ENCODE measurements at places on chromosomes 3 and 15. TPM values are rescaled to one million over a fixed set of nuclear protein-coding genes. Genes with fewer than 3 reads are reported as not detected.

Gene TRH
- total RNA-seq = not detected

DNA sequence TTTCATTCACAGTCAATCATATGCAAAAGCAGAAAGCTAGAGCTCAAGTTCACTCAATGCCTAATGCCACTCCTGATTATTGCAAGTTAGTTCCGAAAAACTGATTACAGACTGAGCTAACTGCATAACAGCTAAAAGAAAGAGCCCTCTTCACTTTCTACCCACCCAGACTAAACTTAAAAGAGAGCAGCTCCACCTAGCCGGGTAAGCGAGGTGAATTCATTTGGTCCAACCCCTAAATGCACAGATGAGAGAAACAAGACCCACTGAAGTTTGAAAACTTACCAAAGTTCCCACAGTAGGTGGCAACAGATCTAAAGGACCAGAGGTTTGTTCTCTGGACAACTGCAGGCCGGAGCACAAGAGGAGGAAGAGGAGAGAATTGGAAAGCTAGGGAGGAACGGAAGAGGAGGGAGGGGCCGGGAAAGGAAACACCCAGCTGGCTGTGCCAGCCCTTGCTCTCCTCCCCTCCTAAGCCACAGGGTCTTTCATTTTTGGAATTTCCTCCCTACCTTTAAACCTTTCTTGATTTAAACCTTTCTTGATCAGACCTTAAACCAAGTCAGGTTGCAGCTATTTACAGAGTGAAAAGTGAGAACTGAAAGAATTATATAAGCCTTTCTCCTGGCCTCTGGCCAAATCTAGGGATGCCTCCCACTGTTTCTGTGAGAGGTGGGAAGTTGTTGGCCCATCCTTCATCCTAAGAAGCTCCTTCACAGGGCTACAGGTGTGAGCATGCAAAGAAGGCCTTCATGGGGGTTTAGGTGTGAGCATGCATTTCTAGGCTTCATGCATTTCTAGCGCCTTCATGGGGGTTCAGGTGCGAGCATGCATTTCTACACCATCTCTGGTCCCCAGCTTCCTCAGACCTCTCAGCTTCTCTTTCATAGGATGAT is 114.7 kb upstream of the LMOD3 start:
- no peaks in the 10 kb centered on the region for H3K36me3 ChIP-seq
- H3K27me3 ChIP-seq = no peaks in the 10 kb centered on the region
- H3K4me1 ChIP-seq = peaks cover 27% of the 10 kb centered on the region
- no peak for DNase-seq
- H3K4me3 ChIP-seq = peak overlapping the region; percentile 48
- peak overlapping the region; percentile 55 for H3K27ac ChIP-seq

DNA sequence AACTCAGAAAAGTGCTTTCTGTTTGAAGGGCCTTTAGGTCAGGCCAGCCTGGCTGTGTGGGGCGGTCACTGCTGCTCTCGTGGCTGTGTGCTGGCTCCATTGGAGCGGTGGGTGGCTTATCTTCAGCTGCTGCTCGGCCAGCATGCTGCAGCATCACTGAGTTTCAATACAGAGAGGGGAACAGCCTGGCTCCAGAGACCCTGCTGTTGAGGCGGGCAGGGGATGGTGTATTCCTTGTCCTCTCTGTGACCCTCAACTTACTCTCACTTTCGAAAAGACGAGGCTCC is 248.5 kb upstream of the ONECUT1 start:
- no peaks in the 10 kb centered on the region for H3K4me1 ChIP-seq
- no peak overlapping the region for H3K4me3 ChIP-seq
- DNase-seq = no peak

DNA sequence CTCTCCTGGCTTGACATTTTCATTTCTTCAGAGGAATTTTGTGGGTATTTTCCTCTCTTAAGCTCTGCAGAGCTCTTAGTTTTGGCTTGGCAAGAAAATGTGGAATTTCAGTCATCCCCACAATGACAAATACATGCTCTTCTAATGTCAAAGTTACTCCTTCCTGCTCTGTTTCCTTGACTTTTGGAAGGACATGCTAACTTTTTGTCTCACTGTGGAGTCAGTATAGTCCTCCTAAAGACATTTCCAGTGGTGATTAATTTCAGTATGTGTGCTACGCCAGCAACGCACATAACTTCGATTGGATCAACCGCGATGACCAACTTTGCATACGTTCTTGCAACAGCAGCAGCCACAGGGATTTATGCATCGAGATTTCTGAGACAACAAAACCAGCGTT is 13.3 kb downstream of the EBLN2 start:
- no peak for DNase-seq
- no peaks in the 10 kb centered on the region for H3K27me3 ChIP-seq
- H3K4me1 ChIP-seq = peaks cover 37% of the 10 kb centered on the region
- H3K27ac ChIP-seq = no peak overlapping the region

DNA sequence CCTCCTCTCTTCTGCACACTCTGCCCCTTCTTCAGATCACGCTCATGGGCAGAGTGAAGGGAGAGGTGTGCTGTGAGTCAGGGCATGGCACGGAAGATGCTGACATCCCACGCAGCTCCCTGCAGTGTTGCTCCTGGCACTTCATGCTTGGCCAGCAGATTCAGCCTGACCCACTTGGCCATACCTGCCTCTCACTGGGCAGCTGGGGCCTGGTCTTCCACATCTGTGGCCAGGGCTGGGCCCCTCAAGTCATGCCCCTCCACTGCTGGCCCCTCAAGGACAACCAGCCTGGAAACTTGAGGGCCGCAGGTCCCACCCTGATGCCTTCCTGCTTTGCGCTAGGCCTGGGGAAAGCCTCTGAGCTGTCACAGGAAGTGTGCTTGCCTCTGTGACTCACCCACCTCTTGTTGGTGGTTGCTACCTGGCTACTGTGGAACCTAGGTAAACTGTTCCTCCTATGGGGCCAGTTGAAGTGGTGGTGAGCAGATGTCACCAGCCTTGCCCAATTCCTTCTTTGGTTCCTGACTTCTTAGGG is 48.7 kb downstream of the BSN start:
- no peaks in the 10 kb centered on the region for H3K27me3 ChIP-seq
- no peaks in the 10 kb centered on the region for H3K36me3 ChIP-seq
- H3K4me3 ChIP-seq = no peak overlapping the region
- peaks cover 23% of the 10 kb centered on the region for H3K4me1 ChIP-seq
- peak overlapping the region; percentile 79 for H3K27ac ChIP-seq

Gene PIF1
- total RNA-seq = 59.5 TPM

Gene PRKAR2A
- 33.0 TPM for total RNA-seq

Measured in activated CD8-positive, alpha-beta memory T cell treated with anti-CD3 and anti-CD28 coated beads, Interleukin-2, amount 10 ng/mL, durations not matched to agents 7 days and 5 days (primary cell).